ENCODE measurements at places on chromosomes 3 and 15.

DNA sequence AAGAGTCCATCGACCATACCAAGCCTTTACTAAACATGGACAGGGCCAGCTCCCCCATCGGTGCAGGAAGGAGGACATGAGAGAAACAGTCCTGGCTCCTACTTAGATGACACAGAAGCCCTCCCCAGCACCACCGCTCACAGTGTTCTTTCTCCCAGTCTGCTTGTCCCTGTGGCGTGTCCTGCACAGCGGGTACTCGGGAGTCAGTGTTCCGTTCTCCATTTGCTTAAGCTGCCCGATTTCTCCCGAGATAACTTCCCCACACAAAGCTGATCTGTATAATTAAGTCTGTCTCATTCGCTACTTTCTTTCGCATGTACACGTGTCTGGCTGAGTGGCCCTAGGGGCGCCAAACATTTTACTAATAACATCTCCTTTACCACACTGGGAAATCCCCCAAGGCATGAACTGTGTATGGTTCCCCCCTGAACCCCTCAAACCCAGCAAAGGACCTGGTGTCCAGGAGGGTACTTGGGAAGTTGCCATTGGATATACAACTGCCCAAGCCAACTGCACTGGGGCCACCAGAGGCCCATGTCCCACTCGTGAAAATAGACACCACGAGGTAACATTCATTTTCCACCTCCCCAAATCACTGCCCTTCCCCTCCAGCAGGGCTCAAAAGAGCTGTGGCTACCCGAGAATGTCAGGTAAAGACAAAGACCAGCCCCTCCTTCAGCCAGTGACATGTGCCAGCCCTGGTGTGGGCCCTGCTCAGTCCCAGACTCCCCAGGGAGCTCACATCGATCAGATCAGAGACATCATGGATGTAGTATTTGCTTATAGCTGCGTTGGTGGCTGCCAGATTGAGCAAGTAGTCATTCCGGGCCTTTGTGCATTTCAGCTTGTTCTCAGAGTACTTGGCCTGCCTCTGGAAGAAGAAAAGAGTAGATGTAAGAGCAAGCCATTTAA lies 96.5 kb upstream of the RAD18 start:
- no peak for DNase-seq

DNA sequence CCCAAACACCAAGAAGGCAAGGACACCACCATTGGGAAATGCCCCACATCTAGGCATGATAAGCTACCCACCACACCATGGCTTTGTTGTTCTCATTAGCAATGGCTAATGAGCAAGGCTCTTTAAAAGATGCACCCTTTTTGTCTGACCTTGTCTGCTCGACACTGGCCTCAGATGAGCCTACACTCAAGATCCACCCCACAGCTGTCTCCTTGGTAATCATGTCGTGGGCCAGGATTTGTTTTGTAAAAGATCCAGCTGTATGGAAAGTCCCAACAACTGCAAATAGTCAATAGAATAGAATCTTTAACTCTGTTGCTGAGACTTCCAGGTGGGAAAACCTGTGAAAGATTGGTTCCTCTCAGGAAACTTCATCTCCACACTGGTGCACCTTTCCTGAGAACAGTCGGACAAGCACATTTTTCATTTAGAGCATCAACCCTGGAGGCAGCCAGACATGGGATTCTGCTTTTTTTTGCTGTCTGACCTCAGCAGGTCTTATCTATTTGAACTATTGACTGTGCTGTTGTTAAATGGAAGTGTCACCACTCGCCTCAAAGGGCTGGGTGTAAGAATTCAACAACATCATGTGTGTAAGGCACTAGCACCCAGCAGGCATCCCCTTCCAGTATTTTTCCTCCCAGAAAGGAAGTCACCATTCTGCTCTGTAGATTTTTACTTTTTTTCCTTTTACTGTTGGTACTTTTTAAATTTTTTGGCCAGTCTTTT lies 35.5 kb downstream of the DUT start:
- DNase-seq = no peak

DNA sequence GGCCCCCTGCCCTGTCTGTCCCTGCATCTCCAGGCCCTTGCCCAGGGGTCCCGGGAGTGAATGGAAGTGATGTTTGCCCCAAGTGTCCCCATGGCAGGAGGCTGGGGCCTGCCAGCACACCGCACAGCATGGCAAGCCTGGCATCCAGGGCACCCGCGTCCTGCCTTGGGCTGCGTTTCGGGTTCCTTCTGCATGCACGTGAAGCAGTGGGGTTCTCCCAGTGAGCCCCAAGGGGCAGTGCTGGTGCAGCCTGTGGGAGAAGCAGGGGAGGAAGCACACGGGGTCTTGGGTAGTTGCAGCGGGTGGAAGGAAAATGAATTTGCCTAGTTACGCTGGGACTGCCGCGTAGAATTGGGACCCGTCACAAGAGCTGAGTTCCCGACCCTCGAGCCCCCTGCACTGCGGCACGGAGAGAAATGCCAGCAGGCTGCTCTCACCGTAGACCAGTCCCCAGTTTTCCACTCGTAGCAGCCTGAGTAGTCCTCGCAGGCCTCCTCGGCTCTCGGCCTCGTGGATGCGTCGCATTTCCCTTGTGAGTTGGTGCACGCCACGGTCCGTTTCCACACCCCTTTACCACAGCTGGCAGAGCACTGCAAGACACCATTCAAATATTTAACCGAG lies 259.5 kb upstream of the LYSMD4 start:
- no peak for DNase-seq

GRCh38 chr3:184377882-184378445 lies at the start of gene THPO:
TSS of gene THPO (minus strand) at chr3:184378207. CDS start at chr3:184376259, 1,948 bp downstream.
- no peak for DNase-seq

DNA sequence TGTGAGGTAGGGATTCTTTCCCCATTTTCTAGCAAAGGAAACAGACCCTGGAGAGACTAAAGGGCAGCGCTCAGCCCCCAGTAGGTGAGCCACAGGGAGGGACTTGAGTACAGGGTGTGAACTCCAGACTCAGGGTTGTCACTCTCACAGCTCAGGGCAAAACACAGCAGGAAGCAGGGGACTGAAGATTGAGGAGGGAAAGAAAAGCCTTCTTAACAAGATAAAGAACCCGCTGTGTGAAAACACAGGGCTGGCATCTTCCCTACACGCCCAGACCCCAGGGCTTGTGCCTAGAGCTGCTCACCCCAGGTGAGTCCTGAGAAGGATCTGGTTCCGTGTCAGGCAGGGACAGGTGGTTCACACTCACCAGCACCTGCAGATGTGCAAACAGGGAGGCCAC lies 59.6 kb downstream of the ABTB1 start:
- no peak for DNase-seq

DNA sequence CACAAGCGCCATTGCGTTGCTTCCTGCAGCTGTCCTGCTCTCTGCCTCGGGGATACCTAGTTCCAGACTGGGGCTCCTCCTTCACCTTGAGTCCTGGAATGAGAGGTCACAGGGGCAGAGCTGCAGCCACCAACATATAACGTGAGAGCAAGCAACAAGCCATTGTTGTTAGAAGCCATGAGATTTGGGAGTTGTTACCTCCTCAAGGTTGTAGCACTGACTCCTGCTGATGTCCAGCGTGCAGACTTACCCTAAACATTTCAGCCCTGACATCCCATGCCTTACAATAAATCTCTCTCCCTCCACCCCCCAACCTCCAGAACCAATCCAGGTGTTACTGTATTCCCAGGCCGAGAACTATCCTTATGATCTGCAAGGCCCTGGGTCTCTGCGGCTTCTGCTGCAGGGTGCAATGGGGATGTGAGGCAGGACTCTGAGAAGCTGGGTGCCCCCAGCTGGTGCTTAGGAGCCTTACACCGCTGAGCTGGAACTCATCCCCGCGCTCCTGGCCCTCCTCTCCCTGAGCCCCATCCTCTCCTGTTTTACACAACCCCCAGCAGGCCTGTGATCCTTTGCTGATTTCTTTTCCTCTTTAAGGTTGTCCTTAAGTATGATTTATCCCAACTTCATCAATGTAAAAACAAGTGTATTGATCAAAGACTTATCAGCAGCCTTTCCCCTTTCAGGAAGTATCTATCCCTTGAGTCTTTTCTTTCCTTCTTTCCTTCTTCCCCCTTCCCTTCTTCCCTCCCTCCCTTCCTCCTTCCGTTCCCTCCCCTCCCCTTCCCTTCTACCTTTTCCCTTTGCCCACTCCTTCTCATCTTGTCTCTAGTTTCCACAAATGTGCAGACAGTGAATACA lies 84.2 kb upstream of the ABHD2 start:
- peak; percentile 72 for DNase-seq

DNA sequence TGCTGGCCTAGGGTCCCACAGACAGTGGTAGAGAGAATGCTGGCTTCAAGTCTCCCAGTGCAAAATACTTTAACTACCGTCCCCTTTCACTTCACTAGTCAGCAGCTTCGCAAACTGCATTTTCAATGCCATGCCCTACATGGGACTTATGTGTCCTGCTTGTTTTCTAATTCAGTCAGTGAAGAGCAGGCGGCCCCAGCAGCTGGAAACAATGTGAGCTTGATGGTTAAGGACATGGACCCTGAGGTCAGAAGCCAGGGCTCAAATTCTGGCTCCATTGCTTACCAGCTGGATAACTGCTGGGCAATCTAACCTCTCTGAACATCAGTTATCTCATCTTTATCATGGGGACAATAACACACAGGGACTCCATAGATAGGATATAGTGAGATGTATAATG lies 58.4 kb downstream of the SLC12A8 start:
- no peak for DNase-seq

GRCh38 chr15:85744579-85744978 lies 50.1 kb downstream of the KLHL25 start:
- DNase-seq = no peak

DNA sequence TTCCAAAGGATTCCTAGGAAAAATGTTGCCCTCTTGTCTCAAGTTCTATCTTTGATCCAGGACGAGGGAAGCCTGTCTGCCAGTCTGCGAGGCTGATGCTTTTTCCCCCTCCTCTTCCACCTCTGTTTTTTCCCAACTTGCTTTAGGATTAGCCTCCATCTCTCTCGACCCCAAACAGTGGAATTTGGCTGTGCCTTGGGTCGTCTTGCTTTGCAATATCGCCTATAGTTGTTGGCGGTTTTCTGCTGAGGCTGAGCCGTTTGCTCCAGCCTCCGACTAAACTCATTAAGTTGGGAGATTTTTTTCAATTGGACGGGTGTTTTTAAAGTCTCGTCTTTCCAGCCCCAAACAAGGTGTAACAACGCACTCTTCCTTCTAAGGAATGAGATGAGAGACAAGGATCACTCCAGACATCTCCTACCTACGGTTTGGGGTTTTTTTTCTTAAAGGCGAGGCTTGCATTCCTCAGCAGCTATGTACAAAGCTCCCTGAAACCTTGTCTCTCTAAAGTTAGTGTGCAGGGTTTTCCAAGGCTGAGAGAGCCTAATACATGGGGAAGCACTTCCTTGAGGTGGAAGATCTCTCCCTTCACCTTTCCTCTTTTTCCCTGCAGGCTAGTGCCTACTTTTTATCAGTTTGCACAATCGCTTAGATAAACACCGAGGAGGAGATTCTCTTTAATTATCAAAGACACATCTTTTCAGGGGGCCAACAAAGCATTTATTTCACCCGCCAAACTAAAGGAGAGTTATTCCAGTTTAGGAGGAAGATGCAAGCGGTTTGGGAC lies 4.8 kb upstream of the NR2F2 start:
- DNase-seq = peak; percentile 29

GRCh38 chr3:172355836-172356235 lies 92.4 kb downstream of the GHSR start:
- peak; percentile 51 for DNase-seq

DNA sequence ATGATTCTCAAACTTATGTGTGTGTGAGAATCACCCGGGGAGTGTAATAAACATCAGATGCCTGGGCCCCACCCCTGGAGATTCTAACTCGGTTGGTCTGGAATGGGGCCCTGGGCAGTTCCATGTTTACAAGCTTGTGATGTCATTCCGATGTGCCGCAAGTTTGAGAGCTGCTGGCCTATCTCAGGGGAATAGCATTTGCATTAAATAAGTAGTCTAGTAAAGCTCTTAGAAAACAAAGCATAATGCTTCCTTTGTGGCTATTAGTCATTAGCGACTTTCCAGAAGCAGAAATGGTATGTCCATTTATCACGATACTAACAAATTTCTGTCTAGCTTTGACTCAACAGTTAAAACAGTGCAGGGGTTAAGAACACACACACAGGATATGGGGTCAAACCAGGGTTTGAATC lies 20.9 kb downstream of the PGBD4 start:
- peak; percentile 76 for DNase-seq

Data from AG08396 (cell line).